ENCODE measurements at places on chromosomes 7 and 10.
A peak's percentile ranks its signal among the peaks of the same experiment; 100 is the strongest.

DNA sequence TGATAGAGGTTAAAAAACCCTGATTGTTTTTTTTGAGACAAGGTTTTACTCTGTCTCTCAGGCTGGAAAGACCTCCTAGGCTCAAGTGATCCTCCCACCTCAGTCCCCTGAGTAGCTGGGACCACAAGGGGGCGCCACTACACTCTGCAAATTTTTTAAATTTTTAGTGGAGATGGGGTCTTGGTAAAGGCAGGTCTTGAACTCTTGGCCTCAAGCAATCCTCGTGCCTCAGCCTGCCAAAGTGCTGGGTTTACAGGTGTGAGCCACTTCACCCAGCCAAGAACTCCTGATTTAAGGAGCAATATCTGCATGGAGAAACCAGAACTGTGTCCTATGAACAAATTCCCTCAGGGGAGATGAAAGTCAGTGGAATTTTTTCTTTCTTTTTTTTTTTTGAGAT, 7.3 kb upstream of the KLHDC10 start:
- DNase-seq: peak; percentile 89

- no peak for DNase-seq
Measured at GRCh38 chr10:92702301-92702916, 12.7 kb downstream of the HHEX start.

- DNase-seq: no peak
Measured at GRCh38 chr7:114934086-114934485, 12.2 kb downstream of the MDFIC start.

- DNase-seq: no peak
Measured at GRCh38 chr10:51301644-51302043, 227.4 kb downstream of the PRKG1 start.

DNA sequence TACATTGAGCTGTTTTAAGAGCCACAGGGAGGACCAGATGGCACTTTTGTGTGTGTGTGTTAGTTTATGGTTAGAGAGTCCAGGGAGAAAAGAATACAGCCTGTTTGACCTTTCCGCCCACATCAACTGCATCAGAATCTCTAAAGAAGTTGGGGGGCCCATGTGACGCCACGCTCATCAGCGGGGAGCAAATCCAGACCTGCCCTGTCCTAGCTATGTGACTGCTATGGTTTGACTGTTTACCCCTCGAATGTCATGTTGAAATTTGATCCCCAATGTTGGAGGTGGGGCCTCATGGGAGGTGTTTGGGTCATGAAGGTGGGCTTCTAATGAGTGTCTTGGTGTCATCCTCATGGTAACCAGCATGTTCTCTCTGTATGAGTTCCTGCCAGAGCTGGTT, 128.0 kb downstream of the ADRA2A start:
- no peak for DNase-seq

DNA sequence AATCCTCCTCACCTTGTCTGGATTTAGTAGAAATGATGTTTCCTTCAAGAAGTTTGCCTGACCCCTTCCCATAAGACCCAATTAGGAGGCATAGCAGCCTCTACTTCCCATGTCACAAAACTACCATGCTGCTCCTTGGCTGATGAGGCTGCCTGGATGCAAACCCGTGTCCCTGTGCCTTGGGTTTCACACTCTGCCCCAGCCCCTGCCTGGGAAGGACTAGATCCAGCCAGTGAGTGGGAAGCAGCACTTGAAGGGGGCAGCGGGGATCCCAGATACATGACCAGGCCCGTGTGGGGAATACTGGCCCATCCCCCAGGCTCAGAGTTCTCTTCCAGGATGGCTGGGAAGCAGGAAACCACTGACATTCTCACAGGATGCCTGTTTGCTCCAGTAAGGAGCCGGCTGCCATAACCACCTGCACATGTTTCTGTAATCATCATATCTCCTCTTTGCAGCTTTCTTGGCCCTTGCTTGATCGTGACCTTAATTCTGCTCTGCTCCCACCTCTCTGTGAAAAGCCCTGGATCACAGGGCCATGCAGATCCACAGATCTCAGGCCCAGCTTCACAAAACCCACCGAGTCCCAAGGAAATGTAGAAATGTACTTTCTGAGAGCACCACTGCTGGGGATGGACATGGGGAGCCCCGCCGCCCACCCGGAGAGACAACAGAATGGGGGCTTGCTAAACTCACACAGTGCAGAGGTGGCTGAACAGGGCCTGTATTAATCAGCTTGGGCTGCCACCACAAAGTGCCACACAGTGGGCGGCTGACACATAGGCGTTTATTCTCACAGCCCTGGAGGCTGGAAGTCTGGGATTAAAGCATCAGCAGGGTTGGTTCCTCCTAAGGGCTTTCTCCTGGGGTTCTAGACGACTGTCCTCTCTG, 287.8 kb upstream of the IGFBP3 start:
- no peak for DNase-seq

DNA sequence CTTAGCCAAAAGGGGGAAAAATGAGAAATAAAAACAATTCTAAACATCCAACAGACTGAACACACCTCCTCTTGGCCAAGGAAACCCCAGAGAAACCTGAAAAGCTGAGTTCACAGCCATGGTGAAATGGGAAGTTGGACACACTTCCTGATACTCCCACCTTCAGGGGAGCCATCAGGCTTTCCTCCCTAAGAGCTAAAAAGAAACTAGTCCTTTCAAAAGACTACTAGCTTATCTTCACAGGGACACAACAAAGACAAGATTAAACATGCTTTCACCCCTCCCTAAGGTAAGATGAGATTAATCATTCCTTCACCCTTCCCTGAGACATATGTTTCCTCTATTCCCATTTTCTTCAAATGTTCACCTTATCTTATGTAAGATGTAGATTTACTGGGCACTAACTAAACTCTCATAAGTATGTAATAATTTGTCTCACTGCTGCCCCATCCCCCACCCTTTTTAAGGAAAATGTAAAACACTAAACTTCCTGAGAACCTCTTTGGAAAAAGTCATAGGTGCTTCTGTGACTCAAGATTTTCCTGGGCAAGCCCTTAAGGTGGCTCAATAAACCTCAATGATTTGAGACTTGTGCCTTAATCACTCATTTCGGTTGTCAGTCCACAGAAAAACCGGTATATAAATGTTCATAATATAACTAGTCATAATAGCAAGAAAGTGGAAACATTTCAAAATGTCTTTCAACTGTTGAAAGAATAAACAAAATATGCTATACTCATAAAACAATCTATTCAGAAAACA, 40.5 kb downstream of the HTR7 start:
- no peak for DNase-seq

- no peak for DNase-seq
Measured at GRCh38 chr10:32073659-32074058, 17.4 kb upstream of the KIF5B start.

DNA sequence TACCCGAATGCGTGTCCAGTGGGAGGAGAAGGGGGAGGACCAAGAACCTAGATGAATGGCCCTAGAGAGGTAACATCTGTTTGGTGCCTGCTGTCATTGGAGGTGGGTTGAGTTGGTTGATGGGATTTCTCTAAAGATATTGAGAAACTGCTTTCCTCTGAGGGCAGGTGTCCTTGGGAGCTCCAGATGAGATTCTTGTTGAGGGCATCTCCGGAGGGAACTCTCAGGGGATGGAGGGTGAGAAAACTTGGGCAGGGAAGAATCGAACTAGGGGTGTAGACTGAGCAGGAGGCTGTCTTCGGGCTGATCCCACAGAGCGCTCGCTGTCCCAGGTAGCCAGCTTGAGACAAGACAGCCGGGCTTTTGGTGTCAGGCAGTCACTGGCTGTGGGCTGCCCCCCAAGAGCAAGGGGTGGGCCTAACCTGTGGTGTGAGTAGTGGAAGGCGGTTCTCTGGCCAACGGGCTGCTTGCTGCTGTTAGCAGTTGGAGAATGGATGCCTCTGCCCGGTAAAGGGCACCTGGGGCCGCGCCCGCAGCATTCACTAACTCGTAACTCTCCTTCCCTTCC, 3.7 kb downstream of the IRF5 start:
- DNase-seq: no peak

DNA sequence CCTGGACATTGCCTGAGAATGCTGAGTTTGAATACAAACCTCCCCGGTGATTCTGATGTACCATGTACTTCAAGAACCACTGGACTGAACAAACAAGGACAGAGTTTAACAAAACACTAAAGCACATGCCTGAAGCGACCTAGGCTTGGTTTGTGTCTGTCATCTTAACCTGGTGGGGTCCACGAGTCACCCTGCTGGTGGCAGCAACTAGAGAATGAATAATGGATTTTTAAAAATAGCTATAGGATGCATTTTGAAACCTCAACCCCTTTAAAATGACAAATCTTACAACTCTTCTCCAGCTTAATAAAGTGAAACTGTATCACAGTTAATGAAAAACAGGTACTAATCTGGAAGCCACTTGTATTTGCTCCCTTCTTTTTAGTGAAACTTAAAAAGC, 25.2 kb downstream of the CDHR3 start:
- no peak for DNase-seq

- DNase-seq: no peak
Measured at GRCh38 chr10:25522294-25522693, 347.5 kb downstream of the GPR158 start.

DNA sequence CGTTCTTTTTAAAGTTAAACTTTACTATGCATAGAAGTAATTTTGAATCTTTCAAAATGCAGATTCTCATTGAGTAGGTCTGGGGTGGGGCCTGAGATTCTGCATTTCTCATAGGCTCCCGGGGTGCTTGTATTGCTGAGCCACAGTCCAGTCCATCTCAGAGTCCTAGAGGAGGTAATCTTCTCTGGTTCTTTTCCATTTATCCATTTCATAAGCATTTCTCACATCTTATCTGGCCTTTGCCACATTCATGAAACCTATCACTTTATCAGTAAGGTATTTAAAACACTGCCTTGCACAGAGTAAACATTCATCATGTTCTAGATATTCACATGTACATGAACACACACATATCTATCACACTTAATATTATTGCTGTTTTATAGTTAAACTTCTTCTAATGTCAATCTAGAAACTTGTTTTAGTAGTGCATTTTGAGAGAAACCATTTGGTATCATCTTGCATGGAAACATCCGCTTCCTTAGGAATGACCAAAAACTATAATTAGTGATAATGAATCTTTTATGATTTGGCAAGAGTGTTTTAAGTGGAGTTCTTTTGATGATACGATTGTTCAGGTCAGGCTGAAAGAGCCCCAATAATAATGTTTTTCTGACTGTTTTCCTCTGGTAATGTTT, 12.0 kb downstream of the GNAI1 start:
- no peak for DNase-seq

DNA sequence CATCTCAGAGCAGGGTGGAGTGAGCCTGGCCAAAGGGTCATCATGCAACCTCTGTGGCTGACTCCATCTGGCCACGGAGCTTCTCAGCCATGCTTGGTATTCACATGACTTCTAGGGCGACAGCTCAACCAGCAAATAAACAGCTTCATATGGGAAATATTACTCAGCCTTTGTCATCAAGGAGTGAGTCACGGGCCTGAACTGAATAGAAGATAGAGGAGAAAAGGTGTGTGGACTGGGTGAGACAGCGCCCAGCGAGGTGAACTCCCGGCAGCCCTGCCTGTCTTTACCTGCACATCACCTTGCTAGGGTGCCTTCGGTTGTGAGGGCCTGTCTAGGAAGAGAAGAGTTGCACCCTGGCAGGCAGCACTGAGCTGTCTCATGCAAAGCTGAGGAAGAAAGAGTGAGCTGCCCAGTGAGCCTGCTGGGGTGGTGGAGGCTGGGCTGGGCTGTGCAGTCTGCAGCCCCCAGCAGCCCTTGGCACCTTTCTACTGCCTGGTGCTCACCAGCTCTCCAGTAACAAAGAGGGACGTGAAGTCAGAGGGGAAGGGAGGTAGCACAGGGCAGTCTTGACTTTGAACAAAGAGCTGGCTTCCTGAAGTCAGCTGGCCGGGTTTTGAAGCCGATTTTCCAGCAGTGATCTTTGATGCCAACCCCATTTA, 114.2 kb downstream of the EGFR start:
- DNase-seq: peak; percentile 22

DNA sequence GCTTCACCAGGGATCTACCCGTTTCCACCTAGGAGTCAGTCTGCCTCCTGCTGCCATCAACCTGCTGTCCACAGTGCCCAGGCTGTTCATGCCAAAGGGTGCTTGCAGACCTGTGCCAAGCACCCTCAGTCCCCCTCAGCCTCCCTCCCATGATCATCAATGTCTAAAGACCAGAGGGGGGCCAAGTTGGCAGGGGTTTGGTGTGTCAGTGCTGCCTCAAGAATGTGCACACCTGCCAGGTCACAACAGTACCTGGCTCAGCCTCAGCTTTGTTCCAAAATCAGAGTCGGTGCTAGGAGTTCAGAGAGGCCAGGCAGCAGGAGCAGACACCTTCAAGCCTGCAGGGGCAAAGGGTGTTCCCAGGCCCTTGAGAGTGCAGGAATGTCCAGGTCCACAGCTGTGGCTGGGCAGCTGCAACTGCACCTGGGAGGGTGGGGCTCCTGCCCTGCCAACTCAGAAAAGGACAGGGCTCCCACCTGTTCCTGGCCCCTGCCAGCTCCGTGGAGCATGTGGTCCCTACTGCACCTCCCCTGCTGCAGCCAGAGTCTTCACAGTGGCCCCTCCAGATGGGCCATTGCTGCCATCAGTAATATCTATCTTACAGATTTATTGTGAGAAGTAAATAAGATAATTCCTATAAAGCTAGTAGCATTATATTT, 219.5 kb downstream of the POLR1F start:
- DNase-seq: no peak

GRCh38 chr7:98024075-98024474, 34.1 kb upstream of the OCM2 start:
- no peak for DNase-seq

- DNase-seq: no peak
Measured at GRCh38 chr10:5344746-5345145, 20.0 kb upstream of the UCN3 start.

- DNase-seq: no peak
Measured at GRCh38 chr10:63229161-63229560, 96.0 kb downstream of the NRBF2 start.

GRCh38 chr7:118759921-118760320, 535.4 kb downstream of the ANKRD7 start:
- no peak for DNase-seq

DNA sequence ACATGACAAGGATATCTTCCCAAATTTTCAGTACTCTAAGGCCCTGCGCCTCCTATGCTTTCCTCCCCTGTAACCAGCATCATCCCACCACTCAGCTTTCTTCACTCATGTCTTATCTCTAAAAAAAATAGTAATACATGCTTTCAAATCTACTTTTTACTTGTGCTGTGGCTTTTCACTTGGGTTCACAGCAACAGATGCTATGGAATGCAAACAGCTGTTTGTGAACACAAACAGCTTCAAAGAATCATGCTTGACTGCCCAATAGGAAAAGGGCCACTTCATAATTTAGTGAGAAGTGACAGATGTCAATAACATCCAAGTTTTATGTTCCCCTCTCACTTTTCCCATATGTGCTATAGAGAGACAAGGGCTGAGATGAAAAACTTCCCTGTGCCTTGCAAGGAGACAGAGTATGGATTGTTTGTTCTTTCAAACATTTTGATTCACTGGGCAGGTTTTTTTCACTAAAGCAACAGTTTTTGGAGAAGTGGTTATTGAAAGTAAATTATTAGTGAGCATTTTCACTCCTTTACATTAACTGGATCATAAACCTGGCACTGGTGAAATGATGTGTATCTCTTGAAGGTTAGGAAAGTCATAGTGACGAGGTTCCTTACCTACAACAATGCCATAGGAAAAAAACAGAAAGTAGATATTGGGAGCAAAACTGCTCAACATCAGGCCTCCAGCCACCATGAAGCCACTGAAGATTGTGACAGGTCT, 37.3 kb downstream of the SLC16A9 start:
- no peak for DNase-seq

- DNase-seq: no peak
Measured at GRCh38 chr10:24858288-24859270, 93.8 kb downstream of the PRTFDC1 start.

All from activated CD8-positive, alpha-beta T cell treated with anti-CD3 and anti-CD28 coated beads for 36 hours (primary cell).